Ecto neural progenitor cell (in vitro differentiated cells): ENCODE measurements at places on chromosomes 12 and 14.

GRCh38 chr14:61471297-61472005, 150.1 kb downstream of the PRKCH start:
- no peak for DNase-seq

DNA sequence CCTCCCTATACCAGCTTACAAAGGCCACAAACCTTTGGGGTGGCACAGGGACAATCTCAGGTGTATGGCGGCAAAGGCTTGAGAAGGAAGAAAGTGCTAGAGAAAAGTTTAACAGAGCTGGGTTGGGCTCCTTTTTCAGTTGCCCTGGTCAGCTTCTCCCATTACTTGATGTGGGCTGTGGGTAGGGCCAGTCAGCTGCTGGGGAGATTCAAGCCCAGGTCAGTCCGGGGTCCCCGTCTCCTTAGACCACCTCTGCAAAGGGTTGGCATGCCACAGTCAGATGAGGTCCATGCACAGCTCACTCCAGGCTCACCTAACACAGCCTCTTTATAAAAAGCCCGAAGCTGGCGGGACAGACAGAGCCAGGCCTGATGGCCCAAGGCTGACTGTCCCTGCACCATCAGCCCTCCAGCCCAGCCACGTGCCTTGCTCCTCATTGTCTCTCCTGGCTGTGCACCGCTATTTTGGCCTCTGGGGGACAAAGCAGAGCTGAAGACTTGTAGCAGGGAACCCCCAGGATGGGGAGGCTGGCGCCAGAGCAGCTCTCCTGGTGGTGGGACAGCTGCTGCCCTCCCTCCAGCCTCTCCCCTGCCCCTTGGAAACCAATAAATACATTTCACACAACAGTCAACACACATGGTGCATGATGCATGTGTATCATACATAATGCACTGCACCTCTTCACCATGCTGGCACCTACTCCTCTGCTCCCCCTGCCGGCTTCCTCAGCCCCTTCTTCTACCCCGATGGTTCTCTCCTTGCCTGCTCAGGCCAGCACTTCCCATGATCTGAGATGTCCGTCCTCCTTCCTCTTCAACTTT, 61.7 kb upstream of the DDX11 start:
- DNase-seq, result no peak

- no peak for DNase-seq
Observed at GRCh38 chr12:7295529-7295928, 8.3 kb upstream of the ACSM4 start.

- no peak for DNase-seq
Observed at GRCh38 chr12:59372956-59373355, 222.9 kb upstream of the SLC16A7 start.

- no peak for DNase-seq
Observed at GRCh38 chr12:117680312-117680711, 288.5 kb downstream of the KSR2 start.
